Glomerular endothelial cell (primary cell): ENCODE measurements at places on chromosomes 5 and 9. TPM values are rescaled to one million over a fixed set of nuclear protein-coding genes. Genes with fewer than 3 reads are reported as not detected.

GRCh38 chr9:1918108-1918507 lies 97.0 kb upstream of the SMARCA2 start:
- no peak for DNase-seq

DNA sequence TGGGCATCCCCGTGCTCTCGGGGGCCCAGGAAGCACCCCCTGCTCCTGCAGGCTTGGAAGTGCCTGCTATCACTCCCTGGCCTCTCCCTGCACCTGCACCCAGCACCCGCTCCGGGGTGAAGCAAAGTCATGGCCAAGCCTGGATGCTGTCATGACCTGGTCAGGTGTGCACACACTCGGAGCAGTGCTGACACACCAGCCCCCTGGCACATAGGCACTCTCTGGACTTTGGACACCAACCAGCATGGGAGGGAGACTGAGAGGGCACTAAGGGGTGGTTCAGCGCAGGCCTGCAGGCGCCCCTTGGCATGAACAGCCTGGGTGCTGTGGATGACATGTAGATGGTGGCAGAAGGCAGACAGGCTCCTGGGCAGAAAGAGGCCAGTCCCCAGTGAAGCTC lies 158.6 kb downstream of the GHR start:
- no peak for DNase-seq

- DNase-seq: no peak
Measured at GRCh38 chr5:144086295-144086694, 84.2 kb downstream of the YIPF5 start.

DNA sequence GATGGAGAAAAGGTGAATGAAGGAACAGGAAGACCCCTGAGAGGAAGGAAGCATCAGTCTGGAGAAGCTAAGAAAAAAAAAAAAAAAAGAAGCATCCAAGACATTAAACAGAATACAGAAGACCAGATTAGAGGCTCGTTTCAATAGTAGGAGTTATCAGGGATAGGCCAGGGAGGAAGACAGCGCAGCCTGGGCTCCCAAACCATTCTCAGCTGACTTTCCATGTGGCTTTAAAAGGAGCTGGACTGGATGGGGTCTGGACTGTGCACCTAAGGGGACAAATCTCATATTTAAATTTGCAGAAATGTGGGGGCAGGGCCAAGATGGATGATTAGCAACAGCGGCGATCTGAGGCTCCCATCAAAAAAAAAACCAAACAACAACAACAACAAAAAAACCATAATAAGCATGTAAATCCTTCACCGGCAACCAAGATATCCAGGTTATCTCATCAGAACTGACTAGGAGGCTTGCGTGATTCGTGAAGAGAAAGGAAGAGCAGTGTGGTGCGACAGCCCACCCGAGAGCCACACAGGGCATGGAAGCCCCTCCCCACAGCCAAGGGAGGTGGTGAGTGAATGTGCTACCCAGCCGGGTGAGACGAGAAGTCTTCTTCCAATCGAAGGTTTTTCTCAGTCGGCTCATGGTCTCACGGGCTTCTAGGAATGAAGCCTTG lies 114.9 kb upstream of the ADAMTS16 start:
- no peak for DNase-seq

DNA sequence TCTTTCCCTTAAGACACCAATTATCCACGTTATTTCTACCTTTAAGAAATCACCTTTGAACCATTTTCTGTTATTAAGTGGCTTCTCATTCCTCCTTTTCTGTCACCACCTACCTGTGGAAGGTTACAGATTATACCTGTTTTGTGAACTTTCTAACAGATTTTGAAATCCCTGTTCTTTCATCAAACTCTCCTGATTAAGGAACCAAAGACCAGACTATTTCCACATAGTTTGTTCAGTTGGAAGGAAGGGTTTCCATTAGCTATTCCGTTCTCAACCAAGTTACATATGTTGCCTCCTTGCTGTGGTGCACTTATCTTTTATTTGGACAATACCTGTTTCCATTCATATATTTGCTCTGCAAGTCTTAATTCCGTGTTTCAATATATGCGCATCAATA lies 343.6 kb downstream of the ADGRV1 start:
- DNase-seq: no peak

DNA sequence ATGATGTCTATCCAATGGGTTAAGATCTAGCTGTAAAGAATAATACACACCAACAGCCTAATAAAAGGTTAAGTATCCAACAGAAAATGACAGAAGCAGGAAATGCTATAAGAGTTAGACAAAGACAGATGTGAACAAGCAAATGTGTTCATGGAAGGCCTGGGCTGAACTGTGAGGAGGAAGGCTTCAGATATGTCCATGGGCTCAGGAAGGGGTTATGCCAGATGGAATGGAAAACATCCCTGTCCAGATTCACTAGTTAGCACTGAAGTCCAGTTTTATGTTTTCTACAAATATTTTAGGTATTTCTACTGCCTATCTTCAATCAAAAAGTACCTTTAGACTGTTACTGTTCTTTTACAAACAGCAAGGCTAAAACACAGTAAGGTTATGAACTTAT lies 27.1 kb downstream of the ERAP1 start:
- no peak for DNase-seq

- DNase-seq: no peak
Measured at GRCh38 chr5:169158764-169159163, 142.2 kb downstream of the SLIT3 start.

DNA sequence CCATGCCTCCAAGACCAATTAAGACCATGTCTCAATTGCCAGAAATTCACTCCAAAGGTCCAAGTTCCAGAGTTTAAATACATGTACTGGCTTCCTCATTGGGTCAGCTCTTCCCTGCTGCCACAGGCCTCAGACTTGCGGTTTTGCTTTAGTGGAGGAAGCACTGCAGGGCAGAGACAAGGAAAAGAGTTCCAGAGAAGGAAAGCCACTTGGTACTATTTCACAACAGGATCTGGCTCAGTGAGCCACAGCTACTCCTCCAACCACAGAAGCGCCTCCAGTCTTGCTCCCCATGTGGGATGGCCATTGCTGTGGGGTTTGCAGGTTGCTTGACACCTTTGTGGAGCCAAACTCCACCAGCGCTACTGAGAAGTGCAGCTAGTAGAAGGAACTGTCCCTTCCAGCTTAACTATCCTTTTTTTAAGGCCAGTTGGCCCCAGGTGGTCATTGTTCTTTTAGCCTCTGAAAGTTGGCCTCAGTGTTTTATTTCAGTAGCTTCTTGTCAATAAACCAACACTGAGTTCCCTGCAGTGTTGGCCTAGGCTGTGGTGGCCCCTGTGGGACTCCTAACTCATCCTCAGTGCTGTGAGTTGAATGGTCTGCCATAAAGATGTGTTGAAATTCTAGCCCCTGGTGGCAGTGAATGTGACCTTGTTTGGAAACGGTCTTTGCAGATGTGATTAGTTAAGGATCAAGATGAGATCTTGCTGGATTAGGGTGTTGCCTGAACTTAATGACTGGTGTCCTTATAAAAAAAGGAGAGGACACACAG lies 93.7 kb upstream of the DAP start:
- no peak for DNase-seq

- DNase-seq: no peak
Measured at GRCh38 chr5:142181547-142182163, 73.1 kb downstream of the NDFIP1 start.

DNA sequence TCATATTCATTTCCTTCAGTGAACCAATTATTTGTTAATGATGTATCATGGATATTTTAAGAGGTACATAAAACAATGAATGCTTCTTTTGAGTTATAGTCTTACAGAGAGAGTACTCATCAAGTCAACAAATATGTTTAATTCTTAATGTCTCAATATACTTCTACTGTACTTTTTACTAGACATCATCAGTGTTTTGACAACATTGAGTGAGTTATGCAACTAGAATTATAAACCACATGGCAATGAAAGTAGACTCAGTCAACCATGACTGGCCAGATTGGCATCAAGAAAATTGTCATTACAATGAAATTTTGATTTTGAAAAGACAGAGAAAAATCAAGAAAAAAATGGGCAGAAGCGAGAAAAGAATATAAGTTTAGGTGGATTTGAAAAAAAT lies 1248.1 kb upstream of the CDH18 start:
- no peak for DNase-seq

The FOXD4L6 gene
- total RNA-seq: not detected in 2 replicates

The FABP6 gene
- total RNA-seq: 0.35 TPM in 1 of 2 replicates, not detected in the other

The OR1Q1 gene
- not detected in 2 replicates for total RNA-seq

The QRFP gene
- total RNA-seq: not detected in 2 replicates

The FGF18 gene
- not detected in 2 replicates for total RNA-seq

The ANGPTL2 gene
- 25.5 and 52.3 TPM in 2 replicates for total RNA-seq

The AK3 gene
- total RNA-seq: 63.6 and 66.4 TPM in 2 replicates
